EL (cell line): ENCODE measurements at places on chromosomes 11 and 22.
A peak's percentile ranks its signal among the peaks of the same experiment; 100 is the strongest.

GRCh38 chr11:112307616-112308015 is 47.0 kb upstream of the PLET1 start:
- no peak for DNase-seq

DNA sequence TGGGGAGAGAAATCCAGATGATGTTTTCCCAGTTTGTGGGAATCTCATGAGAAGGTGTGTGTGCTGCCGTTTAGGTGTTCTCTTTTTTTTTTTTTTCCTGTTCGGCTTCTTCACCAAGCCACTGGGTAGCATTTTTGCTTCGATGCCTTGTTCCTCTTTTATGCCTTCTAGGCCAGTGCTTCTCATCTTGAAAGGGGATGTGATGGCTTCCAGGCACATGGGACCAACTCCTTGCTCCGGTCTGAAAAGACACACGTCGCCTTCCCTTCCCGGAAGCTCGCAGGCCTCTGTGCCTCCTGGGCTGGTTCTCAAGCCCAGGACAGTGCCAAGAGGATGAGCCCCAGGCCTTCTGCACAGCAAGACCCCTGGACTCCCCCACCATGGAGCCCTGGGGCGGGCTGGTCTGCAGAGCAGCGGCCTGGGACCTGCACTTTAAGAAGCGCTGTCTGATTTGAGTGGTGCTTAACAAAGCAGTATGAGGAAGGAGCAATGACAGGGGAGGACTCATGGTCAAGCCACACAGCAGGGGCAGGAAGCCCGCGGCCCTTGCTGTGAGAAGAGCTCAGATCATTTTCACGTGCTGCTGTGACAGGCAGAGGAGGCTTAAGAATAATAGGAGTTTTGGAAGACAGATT is 158.8 kb downstream of the MPPED1 start:
- no peak for DNase-seq

DNA sequence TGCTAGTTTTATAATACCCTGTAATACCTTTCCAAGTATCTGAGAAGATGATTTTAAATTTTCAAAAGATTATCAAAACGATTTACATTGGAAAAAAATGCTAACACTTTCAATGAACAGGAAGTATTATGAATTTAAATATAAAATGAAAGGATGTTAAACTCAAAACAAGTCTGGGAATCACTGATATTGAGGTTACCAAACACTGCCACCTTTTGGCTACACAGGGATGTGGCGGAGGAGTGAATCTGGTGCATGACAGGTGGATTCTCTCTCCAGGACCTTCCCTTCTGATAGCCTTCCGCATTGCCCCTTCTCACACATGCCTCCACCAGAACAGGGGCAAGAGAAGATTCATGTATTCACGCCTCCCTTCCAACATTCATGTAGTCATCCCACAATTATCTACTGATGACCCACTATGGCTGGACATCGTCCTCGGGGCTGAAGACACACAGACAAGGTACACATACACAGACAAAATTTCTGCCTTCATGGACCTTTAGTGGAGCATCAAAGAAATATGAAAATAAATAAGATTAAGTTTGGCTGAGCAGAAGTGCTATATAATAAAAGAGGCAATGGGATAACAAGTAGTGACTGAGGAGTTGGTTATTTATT is 34.7 kb downstream of the ATG16L2 start:
- no peak for DNase-seq

DNA sequence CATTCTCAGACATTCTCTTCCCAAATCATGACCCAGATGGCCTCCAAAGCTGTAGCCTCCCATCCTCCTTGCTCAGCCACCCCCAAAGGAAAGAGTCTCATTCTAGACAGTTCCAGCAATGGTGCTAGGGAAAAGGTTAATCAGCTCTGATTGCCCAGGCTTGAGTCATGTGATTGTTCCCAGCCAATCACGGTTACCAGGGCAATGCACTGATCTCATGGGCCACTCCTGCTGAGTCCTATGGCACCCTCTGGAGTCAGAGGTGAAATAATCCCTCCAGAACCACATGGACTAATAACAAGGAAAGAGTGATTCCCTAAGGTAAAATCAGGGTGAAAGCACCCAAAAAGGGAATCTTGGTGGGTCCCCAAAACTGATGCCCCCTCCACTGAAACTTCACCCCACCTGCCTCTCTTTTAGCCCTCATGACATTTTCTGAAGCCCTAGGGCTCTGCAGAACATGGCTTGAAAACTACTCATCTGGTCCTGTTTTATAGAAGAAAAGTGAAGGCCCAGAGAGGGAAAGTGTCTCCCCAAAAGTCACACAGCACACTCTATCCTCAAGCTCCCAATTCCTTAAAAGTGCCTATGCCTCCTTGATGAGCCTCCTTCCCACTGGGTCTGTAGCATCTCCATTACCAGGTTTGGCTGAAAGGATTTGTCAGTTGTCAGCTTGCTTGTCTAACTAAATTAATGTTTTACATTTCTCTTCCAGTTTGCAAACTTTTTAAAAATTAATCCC is 203.7 kb downstream of the MN1 start:
- DNase-seq: peak; percentile 43

GRCh38 chr22:37178350-37179125 is 9.5 kb downstream of the C1QTNF6 start:
- no peak for DNase-seq

DNA sequence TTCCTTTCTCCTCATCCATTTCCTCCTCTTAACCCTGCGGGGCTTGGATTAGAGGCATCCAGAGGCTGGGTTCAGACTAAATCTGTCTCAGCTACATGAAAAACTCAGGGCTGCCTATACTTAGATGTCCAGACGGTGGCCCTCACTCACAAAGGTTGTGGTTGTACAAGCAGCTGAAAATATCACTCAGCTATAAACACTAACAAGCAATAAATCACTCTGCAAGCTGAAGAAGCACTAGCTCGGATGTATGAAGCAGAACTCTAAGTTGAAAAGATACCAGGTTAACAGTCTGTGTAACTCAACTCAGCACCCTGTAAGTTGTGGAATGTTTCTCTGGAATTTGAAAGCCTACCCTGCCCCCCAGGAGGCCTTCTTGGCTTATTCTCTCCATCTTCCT is 82.9 kb downstream of the EXT2 start:
- peak; percentile 63 for DNase-seq

- DNase-seq: no peak
Observed at GRCh38 chr11:71501071-71501985, 25.7 kb upstream of the KRTAP5-7 start.
